Hindlimb muscle (tissue), 1 donor: ENCODE measurements at places on chromosomes 1 and 21.

GRCh38 chr1:26788836-26789611 lies 1.3 kb downstream of the PIGV start:
- peak; percentile 90 for DNase-seq

DNA sequence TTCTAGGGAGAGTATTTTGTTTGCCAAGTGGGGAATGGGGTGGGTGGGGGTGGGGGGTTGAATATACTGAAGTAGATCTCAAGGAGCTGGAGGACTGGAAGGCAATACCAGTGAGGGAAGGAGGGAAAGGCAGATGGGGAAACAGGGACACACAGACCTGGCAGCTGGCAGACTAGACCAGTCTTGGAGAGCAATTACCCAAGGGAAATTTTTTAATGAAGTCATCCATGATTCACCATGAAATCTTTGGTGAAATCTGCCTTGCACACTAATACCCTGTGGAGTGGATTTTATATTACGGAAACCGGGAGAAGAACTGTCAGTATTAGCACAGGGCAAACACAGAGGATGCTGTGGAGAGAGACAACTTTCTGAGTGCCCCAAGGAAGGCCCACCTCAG lies 29.7 kb upstream of the MARK1 start:
- no peak for DNase-seq

DNA sequence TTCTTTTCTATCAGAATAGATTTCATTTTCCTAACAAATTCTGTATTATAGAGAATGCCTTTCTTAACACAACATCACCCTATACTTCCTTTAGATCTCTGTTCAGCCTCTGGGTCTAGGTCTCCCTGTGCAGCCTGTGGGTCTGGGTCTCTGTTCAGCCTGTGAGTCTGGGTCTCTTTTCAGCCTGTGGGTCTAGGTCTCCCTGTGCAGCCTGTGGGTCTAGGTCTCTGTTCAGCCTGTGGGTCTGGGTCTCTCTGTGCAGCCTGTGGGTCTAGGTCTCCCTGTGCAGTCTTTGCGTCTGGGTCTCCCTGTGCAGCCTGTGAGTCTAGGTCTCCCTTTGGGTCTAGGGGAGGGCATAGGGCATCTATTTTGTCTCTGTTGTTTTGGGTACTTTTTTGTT lies 59.6 kb upstream of the DIP2A start:
- no peak for DNase-seq

GRCh38 chr1:167333703-167334102 lies 113.0 kb downstream of the POU2F1 start:
- no peak for DNase-seq

DNA sequence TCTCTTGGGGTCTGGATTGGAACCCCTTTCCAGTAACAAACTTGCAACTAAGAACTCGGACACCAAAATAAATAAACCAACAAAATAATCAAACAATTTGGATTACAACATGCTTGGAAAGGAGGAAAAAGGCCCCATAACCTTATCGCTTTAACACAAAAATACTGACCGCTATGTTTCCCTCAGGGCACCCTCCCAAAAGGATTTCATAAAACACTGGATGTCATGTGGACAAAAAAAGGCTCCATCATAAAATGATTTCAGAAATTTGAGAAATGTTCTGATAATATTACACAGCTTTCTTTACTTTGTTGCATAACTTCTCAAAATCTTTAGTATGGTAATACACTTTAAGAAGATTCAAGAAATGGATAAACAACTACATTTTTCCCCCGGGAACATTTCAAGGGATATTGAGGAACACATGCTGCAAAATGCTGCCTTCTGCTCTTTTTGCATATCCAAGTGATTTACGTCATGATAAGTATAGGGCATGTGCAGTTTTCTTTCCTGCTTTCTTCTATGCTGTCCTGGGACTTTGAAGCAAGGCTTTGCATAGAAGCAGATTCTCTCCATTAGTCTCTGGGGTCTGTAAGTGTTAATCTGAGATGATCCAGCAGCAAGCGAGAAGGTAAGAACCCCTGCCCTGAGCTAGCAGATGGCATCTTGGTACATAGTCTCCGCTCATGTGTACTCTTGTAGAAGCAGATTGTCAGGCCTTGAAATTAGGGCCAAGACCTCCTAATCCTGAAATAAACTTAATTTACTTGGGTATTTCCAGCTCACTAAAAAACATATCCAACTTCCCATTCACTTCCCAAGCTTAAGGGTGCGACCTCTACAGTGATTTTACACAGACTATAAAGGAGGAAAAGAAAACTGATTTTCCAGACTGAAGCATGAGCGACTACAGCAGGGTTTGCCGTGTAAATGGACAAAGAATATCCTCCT lies 85.5 kb upstream of the KIAA0040 start:
- no peak for DNase-seq

- no peak for DNase-seq
Observed at GRCh38 chr1:39127513-39127912, 77.0 kb upstream of the MACF1 start.

DNA sequence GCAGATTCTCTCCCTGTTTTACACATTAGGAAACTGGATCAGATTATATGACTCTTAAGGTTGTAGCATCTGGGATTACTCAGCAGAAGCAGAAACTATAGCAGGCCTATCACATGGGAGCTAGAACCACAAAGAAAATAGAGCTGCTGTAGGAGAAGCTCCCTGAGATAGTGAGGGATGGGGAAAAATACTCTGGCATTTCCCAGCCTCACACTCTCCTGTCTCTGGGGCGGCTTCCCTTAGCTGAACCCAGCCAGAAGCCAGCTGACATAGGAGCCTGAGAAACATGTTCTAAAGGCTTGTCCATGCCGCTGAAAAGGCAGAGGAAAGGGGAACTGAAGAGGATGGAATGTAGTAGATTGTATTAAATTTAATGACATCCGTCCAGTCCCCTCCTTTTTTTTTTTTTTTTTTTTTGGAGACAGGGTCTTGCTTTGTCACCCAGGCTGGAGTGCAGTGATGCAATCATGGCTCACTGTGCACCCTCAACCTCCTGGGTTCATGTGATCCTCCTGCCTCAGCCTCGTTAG lies 76.8 kb upstream of the DNAJC6 start:
- no peak for DNase-seq

- no peak for DNase-seq
Observed at GRCh38 chr1:207841901-207842300, 69.0 kb downstream of the CD34 start.

DNA sequence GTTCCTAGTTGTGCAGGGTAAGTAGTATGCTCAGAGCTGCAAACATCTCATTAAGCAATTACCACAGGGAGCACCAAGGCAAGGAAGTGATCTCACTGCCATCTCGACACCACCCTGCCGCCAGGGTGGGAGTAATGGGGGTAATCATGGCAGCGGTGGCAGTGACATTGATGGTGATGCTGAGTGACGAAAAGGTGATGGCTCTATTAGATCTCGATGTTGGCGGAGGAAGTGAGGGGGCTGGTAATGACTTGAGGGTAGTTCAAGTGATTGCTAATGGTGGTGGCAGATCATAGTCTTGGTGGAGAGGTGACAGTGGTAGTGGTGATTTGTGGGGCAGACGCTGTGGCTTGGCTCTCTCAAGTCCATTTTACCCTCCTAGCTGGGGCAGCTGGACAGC lies 25.4 kb upstream of the TENT5B start:
- DNase-seq: no peak

DNA sequence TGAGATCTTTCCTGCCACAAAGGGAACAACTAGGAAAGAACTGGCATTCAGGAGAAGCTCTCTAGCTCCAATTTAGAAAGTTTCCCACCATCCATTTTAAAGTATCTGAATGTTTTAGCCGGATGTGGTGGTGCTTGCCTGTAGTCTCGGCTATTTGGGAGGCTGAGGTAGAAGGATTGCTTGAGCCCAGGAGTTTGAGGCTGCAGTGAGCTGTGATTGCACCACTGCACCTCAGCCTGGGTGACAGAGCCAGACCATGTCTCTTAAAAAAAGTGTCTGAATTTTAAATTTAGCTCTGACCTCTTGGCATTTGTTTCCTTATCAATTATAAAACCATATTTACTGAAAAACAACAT lies 67.2 kb downstream of the RPAP2 start:
- no peak for DNase-seq

- no peak for DNase-seq
Observed at GRCh38 chr1:200336901-200337391, 72.9 kb downstream of the ZNF281 start.

DNA sequence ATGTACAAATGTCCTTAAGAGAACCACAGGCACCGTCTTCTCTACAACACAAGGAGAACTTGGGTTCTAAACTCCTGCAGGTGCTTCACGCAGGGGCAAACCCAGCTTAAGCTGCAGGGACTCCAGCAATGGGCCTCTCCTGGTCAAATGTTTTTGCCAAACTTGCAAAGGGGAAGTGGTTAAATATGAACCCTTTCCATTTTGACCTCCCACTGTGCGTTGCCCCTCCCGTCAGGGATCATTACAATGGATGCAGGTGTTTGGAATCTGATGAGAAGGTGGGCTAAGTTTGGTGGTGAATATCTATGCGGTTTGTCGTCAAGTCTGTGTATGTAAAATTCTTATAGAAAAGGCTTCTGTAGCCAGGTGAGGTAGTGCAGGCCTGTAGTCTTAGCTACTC lies 29.1 kb upstream of the SLC25A33 start:
- DNase-seq: no peak

DNA sequence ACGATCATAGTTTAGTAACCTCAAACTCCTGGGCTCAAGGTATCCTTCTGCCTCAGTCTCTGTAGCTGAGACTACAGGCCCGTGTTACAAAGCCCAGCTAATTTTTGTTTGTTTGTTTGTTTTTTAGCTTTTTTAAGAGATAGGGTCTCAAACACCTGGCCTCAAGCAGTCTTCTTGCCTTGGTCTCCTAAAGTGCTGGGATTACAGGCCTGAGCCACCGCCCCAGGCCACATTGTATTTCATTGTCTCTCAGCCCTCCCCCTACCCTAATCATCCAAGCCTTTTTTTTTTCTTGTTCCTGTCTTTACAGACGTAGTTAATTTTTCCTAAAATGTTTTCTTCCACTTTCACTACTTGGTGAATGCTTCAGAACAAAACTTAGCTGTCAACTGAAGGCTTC lies 5.4 kb downstream of the CDC7 start:
- no peak for DNase-seq

DNA sequence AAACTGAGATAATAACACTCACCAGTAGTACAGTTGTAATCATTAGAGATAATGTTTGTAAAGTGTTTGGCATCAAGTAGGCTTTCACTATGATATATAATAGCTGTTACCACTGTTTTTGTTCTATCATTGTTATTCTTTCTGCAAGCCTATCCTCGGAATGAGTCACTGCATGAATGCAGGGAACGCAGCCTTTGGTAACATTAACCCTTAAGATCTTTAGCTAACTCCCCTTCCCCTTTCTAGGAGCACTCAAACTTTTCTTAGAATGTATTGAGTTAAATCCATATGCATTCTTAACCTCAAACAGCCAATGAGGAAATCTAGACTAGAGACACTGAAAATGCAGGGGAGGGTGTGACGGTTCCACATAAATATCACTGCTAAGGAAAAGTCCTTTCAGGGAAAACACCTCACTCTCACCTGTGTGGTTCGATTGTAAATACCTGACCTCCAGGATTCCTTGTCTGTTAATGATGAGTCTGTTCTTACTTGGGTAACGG lies 467.3 kb downstream of the SETD4 start:
- no peak for DNase-seq

DNA sequence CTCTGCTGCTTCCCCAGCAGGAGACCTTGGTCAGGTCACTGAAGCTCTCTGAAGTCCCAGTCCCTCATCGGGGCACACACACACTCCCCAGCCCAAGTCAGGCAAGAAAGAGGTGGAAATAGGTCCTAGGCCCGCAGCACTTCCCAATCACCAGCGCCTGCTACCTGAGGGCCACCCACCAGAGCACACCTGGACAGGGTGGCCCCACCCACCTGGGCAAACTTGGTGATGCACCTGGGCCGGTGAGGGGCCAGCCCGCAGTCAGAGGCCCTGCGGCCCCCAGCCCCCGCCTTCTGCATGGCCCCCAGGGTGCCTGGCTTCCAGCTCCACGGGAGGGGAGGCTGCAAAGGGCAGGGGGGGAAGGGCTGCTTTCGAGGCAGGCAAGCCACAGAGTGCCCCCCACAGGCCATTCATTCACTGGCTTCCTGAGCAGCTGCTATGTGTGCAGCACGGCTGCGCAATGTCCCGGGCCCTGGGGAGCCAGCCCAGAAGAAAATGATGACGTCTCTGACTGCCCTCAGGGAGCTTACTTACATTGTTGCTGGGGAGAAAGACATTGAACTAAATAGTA lies 4.7 kb downstream of the SH2D5 start:
- DNase-seq: no peak

DNA sequence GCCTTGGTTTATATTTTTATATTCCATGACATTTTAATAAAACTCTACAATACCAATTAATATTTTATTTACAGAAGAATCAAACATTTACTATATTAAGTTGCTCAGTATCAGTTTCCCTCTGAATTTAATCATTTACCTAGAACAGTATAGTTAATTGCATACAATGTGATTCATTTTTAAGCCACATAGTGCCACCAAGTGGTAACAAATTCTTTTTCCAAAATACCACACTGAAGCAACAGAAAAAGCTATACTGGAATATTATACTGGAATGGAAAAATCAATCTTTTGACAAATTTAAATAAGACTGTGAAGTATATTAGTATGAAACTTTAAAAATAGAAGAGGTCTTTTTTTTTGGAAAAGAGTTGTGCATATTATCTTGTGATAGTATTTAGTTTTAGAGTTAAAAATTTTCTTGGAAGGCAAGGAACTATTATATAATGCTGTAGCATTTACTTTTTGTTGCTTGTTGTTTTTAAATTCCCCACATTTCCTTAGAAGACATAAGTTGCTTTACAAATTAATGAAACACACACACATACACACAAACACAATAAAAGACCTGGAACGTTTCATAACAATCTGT lies 57.3 kb downstream of the ZNF644 start:
- no peak for DNase-seq

DNA sequence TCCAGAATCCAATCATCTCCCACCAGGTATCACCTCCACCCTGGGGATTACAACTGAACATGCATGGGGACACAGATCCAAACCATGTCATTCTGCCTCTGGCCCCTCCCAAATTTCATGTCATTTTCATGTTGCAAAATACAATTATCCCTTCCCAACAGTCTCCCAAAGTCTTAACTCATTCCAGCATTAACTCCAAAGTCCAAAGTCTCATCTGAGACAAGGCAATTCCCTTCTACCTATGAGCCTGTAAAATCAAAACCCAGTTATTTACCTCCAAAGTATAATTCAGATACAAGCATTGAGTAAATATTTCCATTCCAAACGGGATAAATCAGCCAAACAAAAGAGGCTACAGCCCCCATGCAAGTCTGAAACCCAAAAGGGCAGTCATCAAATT lies 73.1 kb downstream of the USH2A start:
- DNase-seq: no peak
